ENCODE measurements at places on chromosomes 7 and 10.

DNA sequence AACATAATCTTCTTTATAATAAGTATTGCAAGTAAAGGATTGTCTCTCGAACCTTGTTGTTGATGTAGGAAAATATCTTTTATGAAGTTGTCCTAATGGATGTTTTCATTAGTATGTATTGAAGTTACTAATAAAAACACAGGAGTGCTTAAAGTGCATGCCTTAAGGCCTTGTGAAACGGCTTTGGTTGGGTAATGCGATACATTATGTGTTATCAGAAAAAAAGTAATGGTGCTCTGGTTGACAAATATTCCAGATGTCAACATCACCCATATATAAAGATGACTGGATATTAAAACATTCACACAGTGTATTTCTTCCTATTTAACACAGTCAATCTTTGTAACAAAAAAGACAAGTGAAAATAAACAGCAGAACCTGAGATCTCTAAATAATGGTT, 310.7 kb downstream of the PRKG1 start:
- DNase-seq = no peak

- no peak for DNase-seq
These were observed 174.9 kb upstream of the MKLN1 start for GRCh38 chr7:131152766-131153165.

DNA sequence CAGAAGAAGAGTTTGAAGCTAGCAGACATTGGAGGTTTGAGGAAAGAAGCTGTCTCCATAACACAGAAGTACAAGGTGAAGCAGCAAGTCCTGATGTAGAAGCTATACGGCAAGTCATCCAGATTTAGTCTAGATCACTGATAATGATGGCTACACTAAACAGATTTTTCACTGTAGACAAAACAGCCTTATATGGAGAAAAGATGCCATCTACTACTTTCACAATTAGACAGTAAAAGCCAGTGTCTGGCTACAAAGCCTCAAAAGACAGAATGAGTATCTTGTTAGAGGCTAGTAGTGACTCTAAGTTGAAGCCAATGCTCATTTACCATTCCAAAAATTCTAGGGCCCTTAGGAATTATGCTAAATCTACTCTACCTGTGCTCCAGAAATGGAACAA, 85.1 kb downstream of the SNX13 start:
- DNase-seq = no peak

DNA sequence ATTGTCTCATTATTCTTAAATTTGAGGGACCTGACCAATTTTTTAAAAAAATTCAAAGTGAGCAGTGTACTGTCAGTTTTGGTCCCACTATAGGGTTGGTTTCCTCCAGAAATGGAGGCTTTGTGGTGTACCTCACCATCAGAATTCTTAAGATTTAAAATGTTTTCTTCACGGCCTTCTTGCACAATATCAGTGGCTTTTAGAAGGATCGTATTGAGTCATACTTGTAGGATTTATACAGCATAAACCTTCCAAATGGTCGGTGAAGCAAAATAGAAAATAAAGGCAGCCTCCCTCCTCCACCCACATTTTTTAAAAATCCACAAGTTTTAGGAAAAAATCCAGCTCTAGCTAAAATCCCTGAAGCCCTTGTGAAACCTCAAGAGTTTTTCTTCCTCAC, 126.4 kb downstream of the RNLS start:
- DNase-seq = no peak

DNA sequence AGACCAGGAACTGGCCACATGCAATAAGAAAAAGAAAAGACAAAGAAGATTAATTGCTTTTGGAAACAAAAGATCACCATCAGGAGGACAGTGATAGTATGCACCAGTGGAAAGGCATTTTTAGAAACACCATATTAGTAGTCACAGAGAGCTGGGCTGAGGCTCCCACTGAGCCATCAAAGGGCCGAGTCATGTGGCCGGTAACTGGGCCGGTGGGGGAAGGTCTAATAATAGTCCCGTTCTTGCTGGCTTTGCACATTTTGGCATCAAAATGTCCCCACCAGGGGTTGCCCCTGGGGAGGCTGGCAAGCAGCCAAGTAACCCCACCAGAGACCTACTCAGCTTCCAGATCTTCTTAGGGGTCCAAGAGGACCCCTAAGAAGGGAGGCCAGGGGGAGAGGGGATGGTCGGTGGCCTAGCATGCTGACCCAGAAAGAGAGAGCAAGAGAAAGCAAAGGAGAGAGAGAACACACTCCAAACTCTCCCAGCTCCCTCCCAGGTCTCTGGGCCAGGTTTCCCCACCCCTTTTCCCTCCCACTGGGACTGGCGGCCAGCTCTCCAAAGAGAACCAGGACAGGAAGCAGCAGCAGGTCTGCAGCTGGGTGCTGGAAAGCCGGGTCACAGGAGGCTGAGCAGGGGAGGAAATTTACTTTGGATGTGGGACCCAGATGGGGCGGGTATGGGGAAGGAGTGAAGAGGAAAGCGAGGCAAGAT, 70.2 kb upstream of the FGFR2 start:
- DNase-seq = no peak

- no peak for DNase-seq
These were observed 5.4 kb downstream of the VGF start for GRCh38 chr7:101159696-101160674.

- DNase-seq = no peak
These were observed 18.0 kb upstream of the MEST start for GRCh38 chr7:130473876-130474275.

GRCh38 chr7:12884856-12885440, 197.5 kb downstream of the ARL4A start:
- DNase-seq = no peak

GRCh38 chr7:67620216-67620933, 623.7 kb downstream of the TYW1 start:
- DNase-seq = no peak

GRCh38 chr10:18423058-18423637, 228.2 kb downstream of the NSUN6 start:
- no peak for DNase-seq

- no peak for DNase-seq
These were observed 72.2 kb downstream of the VTI1A start for GRCh38 chr10:112519133-112519761.

- DNase-seq = no peak
These were observed 59.0 kb downstream of the PAXIP1 start for GRCh38 chr7:154943906-154944305.

DNA sequence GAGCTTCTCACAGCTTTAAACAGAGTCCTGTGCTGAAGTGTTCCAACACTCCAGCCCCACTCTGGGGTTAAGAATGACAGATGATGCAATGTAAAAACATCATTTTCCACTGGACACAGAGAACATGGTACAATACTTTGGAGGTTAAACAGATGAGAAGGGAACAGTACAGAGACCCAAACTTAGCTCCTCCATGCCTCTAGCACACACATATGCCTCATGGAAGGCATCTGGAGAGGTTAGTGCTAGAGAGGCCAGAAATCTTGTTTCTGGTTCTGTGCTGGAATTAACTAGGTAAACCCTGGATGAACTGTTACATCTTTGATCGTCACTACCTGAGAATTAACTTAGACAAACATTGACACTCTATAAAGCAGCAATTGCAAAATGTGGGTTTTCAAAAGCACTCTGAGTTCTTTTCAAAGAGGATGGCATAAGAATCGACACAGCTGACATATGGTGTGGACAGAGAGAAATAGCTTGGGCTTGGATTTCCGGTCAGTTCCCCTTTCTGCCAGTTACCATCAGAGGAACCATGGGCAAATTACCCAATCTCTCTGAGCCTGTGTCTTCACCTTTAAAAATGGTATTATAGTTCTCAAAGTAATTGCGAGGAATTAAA, 81.9 kb downstream of the KCNMA1 start:
- no peak for DNase-seq

DNA sequence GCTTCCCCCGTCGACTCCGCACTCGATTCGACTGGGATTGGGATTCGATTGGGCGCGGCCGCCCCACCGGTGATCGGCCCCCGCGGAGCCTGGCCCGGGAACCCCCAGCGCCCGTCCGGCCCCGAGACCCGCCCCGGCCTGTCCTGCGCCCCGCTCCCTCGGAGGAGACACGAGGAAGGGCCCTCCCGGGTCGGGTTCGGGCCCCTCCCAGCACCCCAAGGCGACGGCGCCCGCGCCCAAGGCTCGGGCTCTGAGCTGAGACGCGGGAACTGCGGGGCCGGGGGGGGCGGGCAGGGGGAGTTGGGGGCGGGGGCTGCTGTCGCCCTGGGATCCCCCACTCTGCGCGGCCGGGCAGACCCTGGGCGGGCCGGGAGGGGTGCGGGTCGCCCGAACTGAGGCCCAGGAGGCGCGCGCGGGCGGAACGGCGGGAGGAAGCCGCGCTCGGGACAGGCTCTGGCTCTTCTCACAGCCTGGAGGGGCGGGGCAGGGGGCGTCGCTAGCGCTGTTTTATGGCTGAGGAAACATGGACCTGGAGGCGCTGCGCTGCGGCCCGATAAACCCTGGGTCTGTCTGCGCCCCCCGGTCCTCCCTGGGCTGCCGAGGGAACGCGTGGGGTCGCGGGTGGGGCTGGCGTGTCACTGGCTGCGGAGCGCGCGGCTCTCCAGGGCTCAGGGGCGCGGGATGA, 1.7 kb upstream of the NKX6-2 start:
- no peak for DNase-seq

GRCh38 chr7:144588559-144589051, 185.1 kb upstream of the NOBOX start:
- DNase-seq = no peak

GRCh38 chr7:155577509-155577905, 31.1 kb upstream of the CNPY1 start:
- no peak for DNase-seq

DNA sequence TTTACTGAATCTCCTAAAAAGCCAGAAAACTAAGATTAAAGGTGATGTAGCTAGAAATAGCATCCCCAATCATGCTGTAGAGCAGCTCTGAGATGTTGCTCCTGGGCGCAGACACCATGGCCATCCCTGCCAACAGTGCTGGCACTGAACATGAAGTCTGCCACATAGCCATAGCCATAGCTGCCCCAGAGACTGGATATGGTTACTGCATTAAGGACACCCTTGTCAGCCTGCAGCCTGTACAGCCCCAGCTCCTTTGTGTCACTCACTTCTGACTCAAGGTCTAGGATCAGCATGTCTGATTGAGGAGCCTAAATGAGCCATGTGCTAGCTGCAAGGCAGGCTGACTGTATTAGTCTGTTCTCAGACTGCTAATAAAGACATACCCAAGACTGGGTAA, 284.6 kb downstream of the RPS24 start:
- no peak for DNase-seq

DNA sequence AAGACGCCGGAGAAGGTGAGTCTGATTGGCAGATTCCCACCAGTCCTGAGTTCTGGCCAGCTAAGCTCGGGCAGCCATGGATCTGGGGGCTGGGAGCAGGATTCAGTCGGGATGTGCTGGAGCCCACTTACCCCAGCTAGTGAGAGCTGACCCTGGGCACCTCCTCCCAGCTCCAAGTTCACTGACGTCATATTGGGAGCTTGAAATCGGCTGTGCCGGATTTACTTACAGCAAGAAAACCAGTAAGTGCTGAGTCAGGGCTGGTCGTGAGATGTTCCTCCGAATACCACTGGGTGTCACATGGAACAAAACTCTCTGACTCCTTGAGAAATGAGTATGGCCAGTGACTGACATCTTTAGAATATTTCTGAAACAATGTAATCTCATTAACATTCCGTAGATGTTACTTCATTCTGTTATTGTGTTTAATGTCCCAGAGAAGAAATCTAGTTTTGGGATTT, 621.2 kb downstream of the SDK1 start:
- no peak for DNase-seq

DNA sequence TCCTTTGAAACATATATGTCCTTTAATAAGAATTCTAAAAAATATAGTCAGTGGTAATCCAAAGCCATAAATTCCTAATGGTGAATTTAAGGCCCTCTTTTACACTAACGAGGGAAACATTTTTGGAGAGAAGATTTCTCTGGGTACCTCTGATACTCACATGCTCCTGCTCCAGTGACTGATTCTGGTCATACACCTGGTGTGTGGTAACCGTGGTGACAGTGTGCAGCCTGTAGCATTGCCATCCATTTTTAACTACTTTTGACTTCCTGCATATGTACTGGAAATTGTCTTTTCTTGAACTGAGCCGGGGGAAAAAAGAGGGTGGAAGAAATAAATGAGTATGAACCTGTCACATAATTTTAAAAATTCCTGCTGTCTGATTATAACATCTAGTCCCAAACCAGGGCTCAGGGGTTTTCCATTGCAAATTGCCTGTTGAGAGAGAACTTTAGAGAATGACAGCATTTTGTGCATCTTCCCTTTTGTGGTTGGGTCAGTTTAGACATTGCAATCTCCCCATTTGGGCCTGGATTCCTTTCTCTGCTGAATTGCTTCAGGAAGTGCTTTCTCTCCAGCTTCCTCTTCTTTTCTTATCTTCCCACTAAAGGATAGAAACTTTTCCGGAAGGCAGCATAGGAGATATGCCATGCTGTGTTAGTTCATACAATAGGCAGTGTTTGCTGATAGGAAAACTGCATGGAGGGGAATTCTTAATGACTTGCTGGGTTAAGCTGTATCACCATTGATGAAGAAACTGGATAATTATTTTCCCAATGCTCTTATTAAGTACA, 125.5 kb downstream of the GRM3 start:
- DNase-seq = no peak

DNA sequence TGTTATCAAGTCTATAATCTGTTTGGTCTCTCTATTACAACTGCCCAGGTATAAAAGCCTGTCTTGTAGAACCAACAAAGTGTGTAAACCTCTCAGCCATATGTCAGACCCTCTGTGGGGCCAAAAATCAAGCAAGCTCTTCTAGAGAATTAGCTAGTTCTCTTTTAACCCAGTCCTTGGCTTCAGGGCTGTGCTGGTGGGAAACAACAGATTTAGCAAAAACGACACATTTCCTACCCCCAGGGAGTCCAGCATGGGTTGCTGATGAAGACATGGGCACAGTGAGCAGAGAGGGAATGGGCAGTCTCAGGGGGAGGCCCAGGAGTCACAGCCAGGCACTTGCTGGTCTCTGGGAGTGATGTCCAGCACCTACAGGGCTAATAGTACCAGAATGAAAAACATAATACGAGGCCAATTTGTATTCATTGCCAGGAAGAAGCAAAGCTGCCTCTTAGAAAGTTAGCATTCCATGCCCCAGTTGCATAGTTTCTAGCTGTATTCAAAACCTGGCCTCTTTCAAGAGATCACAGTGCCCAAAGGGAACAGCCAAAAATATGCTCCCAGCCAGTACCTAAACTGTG, 80.1 kb downstream of the FRMD4A start:
- no peak for DNase-seq

GRCh38 chr7:82760074-82760473, 316.5 kb upstream of the CACNA2D1 start:
- DNase-seq = no peak

DNA sequence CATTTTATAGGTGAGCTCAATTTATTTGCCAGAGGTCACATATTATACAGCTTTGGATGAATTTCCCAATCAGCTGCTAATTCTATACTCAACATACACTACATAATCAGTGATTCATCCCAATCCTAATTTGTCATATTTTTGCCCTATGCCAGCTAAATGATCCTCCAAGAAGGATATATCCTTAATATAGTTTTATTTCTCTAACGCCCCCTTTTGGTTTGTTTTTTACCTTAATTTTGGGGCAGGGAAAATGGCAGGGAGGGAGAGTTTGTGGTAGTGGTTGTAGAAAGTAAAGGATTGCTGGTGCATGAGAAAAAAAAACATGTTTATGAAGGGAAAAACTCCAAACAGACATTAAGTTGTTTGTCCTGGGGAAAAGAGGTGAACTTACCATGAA, 31.9 kb downstream of the WASL start:
- DNase-seq = no peak

GRCh38 chr7:108235451-108236061, 105.4 kb upstream of the LAMB4 start:
- DNase-seq = no peak
